ENCODE measurements at places on chromosomes 12 and 14.

DNA sequence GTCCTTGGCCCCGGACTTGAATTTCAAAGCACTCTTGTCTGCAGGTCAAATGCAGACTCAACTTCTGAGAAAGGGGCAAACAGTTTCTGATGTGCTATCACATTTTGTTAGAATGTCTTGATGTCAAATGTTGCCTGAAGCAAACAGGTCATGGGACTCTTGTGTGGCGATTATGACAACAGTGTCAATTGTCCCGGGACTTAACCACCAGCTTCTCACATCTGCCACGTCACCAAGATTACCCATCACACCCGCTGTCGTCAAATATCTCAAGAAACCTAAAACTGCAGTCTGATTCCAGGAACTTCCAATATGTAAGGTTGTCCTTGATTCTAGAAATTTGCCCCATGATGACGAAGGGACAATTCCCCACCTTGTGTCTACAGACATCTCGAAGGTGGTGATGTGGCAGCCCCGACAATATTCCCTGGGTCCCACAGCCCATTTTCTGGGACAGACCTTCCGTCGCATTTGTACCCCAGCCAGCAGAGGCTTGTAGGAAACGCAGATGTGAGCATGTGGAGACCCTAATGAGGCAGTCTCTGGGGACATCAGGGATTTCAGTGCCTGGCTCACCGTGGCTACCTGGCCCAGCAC is 21.3 kb downstream of the LRTM2 start:
- no peak for DNase-seq

DNA sequence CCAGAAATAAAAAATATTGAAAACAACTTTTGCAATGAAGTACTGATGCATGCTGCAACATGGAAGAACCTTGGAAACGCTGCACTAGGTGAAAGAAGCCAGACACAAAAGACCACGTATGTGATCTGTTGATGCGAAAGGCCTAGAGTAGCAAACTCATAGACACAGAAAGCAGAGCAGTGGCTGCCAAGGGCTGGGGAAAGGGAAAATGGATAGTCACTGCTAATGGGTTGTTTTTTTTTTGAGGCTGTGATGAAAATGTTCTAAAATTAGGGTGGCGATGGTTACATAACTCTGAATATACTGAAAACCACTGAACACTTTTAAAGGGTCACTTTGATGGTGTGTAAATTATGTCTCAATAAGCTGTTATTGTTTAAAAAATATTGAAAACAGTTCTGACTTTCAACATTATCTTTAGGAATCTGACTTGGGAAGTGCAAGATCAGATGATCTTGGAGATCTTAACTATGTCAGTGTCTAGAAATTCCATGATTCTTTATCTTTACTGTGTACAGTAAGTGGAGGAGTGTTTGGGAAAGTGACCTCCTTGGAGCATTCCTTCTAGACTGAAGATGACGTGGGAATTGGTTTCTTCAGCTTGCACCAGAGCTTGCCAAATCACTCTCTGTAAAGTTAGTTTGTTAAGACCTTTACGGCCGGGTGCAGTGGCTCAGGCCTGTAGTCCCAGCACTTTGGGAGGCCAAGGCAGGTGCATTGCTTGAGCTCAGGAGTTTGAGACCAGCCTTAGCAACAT is 12.4 kb downstream of the MLXIP start:
- no peak for DNase-seq

DNA sequence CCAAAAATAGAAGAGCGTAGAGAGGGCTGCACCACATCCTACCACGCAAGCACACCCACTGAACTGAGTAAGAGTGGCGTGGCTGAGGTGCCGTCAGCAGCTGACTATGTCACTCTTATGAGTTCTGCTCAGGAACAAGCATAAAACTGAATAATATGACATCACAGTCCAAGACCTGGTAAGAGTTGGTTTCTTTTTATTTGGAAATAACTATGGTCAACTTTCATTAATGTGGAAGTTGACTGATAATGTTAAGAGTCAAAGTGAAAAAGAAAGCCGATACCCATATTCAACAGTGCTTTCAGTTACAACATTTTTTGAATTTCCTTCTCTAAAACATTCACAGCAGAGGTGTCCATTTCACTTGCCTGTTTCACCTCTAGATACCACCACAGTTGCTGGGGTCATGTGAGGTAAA is 44.6 kb downstream of the GNS start:
- DNase-seq = no peak

DNA sequence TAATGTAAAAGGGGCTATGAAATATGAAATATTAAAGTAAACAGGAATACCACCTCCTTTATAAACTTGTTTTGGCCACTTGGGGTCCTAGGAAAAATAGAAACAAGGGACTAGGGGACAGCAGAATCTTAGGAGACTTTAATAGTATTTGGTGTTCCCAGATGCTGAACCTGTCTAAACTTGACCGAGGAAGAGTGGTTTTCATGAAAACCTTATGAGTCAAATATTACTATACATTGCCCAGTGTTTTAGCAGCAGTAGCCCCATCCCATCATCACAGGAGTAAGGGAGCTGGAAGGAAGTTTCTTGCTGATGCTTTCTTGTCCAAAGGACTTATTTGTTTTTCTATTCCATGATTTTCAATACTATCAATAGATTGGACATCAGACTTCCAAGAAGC is 177.5 kb upstream of the CAND1 start:
- no peak for DNase-seq

DNA sequence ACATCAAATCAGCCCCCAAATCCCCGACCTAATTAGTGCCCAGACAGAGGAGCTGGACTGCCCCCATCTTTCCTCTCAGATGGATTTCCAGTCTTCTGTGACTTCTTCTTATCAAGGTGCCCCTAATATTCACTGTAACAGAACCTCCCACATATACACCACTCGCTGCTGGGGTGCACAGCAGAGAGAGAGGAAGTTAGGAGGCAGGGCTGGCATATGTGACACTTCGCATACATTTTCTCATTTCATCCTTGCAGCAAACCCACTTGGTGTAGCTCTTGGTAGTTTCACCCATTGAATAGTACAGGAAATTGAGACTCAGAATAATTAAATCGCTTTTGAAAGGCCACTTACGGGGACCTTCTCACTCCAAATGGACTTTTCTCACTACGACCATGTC is 56.5 kb upstream of the CCND2 start:
- DNase-seq = no peak

DNA sequence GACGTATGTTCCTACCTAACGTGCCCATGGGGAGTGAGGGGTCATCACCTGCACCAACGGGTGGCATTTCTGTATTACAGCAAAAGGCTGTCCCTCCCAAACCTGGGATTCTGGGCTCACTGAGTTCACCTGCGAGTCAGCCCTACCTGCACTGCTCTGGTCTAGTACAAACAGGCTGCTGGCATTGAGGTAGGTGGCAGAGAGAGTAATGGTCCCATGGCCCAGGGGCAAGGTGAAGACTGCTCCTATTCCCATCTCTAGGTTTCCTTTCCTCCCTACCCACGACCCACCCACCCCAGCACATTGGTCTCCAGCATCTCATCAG is 421 bp downstream of the SUOX start:
- no peak for DNase-seq

GRCh38 chr12:24950231-24950834 is 1.4 kb upstream of the BCAT1 start:
- DNase-seq = no peak

DNA sequence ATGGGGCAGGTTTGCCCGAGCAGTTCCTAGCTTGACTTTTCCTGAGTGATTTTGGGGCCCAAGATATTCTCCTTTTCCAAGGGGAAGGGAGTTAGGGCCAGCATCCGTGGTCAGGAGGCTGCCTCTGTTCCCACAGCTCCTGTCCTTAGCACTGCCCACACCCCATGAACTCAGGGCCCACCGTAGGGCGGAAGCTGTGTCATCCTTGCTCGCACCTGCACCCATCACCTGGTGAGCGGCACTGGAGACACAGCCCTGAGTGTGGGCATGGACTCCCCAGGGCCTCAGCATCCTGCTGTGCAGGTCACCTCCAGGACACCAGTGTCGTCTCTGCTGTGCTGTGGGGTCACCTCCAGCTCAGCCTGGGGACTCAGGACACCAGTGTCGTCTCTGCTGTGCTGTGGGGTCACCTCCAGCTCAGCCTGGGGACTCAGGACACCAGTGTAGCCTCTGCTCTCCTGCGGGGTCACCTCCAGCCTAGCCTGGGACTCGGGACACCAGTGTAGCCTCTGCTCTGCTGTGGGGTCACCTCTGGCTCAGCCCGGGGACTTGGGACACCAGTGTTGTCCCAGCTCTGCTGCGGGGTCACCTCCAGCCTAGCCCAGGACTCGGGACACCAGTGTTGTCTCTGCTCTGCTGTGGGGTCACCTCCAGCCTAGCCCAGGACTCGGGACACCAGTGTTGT is 322.9 kb downstream of the ADGRD1 start:
- DNase-seq = no peak

DNA sequence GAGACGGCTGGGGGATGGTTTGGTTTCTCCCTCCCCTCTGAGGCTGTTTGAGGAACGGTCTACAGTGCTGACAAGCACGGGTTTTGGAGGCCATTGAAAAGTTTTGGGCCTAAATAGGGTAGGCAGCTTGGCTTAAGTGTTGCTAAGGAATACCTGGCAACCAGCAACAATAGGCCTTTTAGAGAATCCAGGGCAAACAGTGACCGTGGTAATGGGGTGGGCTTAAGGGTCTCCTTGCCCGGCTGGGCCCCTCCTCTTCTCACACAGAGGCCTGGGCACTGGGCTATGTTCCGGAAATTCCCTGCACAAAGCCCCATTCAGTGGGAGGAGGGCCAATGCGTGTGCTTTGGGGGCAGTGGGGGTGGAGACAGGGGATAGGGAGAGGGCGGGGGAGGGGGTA is 55.4 kb downstream of the ASCL1 start:
- DNase-seq = no peak

- no peak for DNase-seq
Measured at GRCh38 chr14:105176513-105176912, 4.6 kb downstream of the NUDT14 start.

GRCh38 chr12:2224961-2225360 is 172.2 kb downstream of the CACNA1C start:
- DNase-seq = no peak

DNA sequence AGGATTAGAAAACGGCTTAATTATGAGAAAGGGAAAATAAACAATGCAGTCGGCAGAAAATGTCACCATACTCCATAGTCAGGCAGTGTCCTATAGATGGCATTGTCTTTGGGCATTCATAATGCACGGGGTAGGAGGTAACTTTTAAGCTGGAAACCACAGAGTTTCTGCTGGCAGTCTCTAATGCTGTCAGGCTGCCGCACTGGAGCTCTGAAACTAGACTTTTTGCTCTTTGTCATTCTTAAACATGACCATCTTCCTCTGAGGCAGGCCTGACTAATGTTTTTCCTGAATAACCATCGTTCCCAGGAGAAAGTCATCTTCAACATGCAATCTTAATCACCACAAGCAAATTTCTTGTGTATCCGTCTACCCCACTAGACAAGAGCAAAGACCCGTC is 108.8 kb downstream of the ETNK1 start:
- DNase-seq = no peak

DNA sequence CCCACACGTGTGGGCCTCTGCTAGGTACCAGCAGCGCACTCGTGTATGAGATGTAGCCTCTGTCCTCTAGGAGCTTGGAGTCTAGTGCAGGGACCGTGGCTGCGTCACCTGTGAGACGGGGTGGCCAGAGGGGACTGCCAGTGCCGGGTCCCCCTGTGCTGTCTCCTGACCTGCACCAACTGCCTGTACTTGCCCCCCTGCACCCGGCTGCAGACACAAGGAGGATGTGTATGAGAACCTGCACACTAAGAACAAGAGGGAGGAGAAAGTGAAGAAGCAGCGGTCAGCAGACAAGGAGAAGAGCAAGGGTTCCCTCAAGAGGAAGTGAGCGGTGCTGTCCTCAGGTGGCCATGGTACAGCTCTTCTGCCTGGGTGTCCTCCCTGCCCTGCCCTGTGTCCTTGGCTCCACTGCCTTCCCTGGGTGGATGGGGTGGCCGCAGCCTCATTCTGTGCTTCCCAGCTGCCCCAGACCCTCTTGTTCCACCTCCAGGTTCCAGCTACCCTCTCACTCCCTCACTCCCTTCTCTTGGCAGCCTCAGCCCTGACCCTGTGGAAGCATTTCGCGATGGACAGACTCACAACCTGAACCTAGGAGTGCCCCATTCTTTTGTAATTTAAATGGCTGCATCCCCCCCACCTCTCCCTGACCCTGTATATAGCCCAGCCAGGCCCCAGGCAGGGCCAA is 9.6 kb downstream of the PTPN6 start:
- no peak for DNase-seq

DNA sequence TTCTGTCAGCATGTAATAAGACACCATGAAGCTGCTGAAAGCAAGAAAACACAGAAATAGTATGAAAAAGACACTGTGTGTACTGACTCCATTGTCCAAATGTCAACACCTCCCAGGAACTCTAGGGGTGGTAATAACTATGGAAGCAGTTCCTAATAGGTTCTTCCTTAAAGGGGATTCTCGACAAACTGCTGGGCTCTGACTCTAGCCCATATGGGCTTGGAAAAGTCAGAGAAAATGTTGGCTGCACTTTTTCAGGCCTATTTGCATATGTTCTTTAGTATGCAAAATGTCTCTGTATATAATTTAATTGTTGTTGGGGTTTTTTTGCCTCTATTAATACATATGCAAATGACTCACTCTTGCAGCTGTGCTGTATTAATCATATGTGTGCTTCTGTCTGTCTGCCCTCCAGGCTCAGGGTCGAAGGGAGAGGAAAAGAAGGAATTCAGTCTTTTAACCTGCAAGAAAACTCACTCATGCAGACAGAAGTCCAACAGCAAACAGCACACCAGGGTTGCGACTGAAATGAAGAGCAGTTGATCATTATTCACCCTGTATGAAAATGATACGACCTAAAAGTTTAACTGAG is 317.6 kb downstream of the SOX5 start:
- DNase-seq = no peak

DNA sequence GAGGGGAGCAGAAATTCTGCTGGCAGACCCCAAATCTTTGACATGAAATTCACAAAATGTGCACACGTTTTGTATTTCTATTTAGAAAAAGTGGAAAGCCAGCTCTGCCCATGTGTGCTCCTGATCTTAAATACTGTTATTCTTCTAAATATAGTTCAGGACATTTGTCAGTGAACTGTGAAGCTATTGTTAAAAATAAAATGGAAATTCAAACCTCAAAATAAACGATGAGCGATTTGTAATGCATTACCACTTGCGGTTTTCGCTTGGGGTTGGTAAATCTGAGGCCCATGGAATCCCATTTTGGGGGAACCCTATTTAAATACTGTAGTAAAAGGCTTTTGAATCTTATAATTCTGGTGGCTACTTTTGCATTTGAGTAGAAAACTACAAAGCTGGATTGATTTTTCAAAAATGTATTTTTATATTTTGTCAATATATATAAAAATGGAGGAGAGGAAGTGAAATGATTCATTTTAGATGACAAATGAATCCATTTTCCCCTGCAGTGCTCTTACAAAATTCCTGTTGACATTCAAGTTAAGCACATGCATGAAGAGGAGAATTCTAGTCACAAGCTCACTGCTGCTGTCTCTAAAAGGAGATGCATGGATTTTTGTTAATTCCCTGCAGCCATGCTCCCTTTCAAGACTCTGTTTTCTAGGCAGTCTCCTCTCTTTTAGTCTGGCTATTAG is 47.1 kb downstream of the FLRT2 start:
- no peak for DNase-seq

GRCh38 chr12:50248411-50248810 is 34.9 kb downstream of the LIMA1 start:
- no peak for DNase-seq

Measured in NCI-H345 (cell line).